ENCODE measurements at places on chromosomes 6 and 20.

DNA sequence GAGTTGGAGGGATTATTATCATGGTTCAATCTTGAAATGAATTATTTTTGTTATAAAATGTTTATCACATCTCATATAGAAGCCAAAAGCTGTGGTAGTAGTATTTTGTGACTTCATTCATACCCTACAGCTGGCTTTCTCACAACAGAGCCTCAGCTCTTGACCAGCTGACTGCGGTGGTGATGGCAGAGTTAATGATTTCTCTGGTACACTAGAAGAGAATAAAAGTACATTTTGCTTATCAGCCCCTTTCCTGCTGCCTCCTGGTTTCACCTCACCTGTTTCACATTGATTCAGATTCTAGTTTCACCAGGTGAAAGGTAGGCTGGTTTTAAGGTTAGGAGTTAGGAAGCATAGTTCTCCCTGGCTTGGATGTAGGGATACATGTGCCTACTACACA, 55.7 kb downstream of the AFG1L start:
- DNase-seq, result no peak

- DNase-seq, result no peak
Observed at GRCh38 chr6:20932284-20932683, 398.0 kb downstream of the CDKAL1 start.

DNA sequence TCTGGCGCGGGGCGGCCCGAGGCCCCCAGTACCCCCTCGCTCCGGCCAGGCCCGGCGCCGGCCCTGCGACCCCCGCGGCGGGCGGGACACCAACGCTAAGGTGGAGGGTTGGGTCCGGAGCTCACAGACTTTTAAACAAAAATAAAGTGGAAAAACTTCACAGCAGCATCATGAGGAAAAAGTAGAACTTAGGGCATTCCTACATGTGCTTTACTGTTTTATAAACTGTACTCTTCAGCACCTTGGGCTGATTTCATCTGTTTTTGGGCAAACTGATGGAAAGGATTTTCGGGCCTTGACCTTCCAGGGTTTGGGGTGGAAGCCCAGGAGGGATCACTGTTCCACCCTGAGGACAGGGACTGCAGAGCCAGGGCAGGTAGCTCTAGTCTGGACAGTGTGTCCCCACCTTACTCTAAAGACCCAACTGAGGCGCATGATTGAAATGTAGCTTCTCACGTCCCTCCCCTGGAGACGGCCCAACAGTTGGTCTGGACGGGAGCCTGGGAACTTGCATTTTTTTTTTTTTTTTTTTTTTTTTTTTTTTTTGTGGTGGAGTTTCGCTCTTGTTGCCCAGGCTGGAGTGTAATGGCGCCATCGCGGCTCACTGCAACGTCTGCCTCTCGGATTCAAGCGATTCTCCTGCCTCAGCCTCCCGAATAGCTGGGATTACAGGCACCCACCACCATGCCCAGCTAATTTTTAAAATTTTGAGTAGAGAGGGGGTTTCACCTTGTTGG, 740 bp downstream of the NELFCD start:
- no peak for DNase-seq

DNA sequence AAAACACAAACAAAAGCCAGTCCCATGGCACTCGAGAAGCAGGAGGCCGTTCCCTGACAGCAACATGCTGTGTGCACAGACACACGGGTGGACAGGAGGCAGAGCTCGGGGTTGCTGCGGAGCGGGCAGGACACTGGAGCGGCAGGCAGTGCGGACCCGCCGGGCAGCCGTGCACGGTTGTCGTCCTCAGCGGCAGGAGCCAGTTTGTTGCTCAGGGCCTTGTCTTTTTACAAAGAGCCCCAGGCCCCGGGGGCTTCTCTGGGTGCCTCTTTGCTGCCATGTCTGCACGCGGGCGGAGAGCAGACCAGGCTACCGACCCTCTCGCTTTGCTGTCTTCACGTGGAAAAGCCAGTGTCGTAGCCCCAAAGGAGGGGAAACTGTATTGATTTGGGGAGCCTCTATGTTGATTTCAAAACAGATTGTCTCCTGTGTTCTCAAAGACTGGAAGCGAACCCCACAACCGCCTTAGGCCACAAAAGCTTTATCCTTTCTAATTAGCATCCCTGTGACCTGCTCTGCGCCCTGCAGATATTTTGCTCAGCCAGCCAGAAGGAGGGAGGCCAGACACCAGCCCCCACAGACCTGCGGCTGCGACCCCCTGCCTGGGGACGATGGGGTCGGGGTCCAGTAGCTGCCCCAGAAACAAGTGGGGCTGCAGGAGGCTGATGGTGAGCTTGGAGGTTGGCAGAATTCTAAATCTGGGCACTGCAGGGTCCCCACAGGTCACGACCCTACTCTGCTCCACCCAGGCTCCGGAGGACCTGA, 50.2 kb downstream of the ERMARD start:
- DNase-seq, result no peak

DNA sequence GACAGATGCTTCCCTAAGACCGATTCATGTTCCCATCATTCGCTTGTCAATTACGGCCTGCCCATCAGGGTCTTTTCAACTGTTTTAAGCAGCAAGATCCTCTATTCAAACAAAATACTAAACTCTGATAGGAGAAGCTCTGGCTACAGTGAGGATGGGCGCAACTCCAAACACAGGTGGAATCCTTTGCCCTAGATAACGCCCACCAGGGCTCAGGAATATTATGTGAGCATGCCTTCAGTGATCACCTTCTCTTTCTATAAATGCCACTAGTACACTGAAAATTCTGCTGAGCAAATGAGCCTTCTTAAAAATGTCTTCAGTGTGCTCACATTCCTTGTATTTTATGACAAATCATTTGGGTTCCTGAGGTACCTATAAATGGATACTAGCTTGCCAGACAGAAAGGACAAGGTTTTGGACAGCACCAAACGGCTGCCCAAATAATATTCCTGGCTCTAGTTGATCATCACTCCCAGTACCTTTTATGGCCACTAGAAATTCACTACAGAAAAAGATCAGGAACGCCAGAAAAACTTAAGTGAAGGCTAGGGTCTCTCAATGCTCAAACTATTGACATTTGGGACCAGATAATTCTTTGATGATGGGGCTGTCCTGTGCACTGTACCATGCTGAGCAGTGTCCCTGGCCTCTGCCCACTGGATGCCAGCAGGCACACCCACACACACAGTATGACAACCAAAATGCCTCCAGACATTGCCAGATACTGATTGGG, 13.1 kb downstream of the ZNF217 start:
- DNase-seq, result no peak

- DNase-seq, result no peak
Observed at GRCh38 chr6:106749609-106750008, 120.2 kb downstream of the QRSL1 start.

DNA sequence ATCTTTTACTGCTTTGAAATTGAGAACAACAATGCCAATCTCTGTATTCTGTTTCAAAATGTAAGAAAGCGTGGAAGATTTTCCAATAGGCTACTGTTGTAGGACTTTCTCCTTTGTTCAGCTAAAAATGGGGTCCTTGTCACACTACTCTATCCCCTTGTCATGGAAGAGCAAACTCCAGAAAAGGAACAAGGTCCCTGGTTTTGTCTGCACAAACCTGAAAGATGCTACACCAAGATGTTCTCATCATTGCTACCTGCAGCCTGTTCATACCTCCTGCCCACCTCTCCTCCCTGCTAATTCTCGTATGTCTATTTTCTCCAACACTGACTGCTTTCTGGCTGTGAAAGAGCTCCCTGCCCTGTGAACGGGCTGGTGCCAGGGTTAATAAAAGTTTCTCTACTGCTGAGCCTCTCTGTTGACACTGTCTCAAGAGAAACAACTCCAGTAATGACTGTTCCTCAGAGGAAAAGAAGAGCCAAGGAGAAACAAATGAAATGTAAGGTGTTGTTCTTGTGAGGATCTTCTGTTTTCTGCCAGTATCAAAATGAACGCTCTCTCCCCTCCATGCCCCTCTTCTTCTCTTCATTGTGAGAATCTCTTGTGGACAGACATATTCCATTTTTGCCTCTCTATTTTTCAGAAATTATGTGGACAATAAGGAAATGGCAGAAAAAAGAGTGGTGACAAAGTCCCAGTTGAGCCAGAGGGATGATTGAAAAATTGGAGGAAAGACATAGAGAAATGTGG, 287.1 kb downstream of the ADGB start:
- no peak for DNase-seq

- DNase-seq, result no peak
Observed at GRCh38 chr20:47524015-47524784, 22.5 kb downstream of the NCOA3 start.

GRCh38 chr6:158040051-158040803, 58.6 kb downstream of the SYNJ2 start:
- peak; percentile 65 for DNase-seq

GRCh38 chr20:57586370-57586793, 25.5 kb downstream of the PCK1 start:
- no peak for DNase-seq

DNA sequence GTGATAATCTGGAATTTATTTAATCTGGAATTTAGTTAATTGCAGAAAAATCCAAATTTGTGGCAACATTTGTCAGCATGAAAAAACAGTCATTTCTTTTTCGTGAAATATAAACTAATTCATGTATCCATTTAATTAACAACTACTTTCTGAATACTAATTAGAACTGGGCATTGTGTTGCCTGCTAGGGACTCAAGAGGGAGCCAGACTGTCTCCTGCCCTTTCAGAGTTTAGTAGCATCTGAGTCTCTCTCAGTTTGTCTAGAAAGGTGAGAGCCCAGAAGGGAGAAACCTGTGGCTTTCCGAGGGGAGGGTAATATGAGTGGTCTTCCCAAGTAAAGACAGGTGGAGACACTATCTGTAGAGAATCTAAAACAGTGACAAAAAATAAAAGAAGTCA, 210.9 kb upstream of the HDDC2 start:
- DNase-seq, result no peak

DNA sequence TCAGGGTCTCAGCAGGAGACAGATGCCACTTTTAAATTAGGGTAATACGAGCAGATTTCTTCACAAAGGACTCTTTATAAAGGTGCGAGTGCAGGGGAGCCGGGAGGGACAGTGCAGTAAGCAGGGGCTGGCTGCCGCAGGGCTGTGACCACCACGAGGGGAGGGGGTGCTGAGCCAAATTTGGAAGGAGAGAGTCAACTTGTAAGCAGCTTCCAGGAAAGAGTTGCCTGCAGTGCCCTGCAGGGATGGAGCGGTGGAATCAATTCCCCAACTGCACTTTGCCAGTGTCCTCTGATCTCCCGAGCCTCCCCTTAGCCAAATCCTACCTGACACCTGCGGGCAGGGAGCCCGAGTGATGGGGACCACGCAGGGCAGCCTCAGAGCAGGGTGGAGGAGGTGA, 13.9 kb upstream of the CCDC167 start:
- DNase-seq, result no peak

GRCh38 chr6:88982720-88983119, 19.3 kb upstream of the RNGTT start:
- DNase-seq, result peak; percentile 90

- no peak for DNase-seq
Observed at GRCh38 chr6:138594758-138595140, 95.5 kb upstream of the NHSL1 start.

DNA sequence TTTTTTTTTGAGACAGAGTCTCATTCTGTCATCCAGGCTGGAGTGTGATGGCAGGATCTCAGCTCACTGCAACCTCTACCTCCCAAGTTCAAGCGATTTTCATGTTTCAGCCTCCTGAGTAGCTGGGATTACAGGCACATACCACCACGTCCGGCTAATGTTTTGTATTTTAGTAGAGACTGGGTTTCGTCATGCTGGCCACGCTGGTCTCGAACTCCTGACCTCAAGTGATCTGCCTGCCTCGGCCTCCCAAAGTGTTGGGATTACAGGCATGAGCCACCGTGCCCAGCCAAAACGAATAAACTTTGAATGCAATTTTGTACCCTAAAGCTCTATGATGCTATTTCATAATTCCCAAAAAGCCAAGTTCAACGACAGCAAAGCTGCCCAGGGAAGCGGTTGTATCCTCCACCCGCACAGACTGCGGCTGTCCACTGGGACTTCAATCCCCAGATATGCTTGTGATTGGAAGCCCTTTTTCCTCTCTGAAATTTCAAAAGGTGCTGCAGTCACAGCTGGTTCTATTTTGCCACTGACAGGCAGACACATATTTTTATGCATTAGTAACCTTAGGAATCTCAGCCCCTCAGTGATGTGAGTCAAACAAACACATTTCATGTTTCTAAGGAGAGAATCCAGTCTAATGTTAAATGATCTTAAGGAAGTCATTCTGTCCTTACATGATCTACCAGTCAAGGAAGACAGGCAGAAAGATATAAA, 8.7 kb upstream of the RAMACL start:
- DNase-seq, result no peak

DNA sequence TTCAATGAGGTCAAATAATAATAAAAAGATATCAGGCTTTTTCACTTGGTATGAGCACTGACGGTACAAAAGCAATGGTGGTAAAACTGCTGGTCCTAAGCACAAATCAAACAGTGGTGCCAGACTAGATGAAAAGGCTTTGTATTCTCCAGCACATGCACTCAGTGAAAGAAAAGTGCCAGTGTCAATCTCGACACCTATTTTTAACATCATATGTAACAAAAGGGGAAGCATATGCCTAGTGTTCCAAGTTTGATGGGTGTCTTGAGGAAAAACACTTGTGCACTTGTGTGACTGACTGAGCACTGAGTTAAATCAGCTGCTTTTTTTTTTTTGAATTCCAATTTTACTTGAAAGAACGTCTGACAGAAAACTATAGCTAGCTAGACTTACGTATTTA, 27.3 kb downstream of the MED23 start:
- DNase-seq, result no peak

DNA sequence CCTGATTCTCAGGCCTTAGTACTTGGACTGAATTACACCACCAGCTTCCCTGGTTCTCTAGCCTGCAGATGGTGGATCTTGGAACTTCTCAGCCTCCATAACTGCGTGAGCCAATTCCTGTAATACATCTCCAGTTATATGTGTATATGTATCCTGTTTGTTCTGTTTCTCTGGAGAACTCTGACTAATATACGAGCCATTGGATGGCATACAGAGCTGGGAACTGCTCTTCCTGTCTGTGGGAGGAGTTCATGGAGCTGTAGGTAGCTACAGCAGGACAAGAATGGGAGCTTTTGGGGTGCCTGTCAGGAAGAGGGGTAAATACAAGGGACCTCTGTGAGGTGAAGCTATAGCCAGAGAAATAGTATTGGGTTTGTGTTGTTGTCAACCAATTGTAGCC, 41.2 kb downstream of the TMEM14A start:
- DNase-seq, result no peak

GRCh38 chr6:1817033-1817761, 207.5 kb downstream of the FOXC1 start:
- no peak for DNase-seq

DNA sequence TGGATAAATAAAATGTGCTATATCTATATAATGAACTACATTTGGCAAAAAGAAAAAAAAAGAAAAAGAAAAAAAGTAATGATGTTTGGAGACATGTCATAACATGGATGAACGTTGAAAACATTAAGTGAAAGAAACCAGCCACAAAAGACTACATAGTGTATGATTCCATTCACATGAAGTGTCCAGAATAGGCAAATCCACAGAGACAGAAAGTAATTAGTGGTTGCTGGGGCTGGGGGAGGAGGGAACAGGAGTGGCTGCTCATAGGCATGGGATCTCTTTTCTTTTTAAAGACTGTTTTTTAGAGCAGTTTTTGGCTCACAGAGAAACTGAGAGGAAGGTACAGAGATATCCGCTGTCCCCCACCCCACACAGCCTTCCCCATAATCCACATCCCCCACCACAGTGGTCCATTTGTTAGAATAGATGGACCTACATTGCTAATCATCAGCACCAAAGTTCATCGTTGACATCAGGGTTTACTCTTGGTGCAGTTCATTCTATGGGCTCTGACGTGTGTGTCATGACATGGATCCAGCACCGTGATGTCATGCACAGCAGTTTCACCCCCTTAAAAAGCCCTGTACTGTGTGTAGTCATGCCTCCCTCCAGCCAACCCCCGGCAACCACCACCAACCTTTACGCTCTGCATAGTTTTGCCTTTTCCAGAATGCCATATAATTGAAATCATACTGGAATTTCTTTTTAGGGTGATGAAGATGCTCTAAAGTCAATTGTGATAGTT, 240.9 kb upstream of the RREB1 start:
- DNase-seq, result no peak

Measured in inflammatory macrophage treated with lipopolysaccharide for 1 hour (primary cell).